Lung microvascular endothelial cell (primary cell): ENCODE measurements at places on chromosomes 4 and X. TPM values are rescaled to one million over a fixed set of nuclear protein-coding genes. Genes with fewer than 3 reads are reported as not detected.

DNA sequence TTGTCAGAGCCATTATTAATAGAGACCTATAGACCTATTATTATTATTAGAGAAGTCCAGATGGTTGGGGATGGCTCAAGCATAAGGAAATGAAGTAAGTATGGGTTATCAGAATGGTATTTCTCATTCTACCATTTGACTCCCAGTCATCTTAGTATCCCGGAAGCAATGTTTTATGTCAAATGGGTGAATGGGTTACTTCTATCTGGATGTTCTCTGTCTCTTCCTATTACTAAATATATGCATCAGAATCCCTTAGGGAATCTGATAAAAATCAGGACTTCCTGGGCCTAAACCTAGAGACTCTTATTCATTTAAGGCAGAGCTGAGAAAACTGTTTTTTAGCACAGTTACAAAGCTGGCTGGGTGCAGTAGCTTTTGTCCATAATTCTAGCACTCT lies 149.9 kb downstream of the SLC10A7 start:
- no peak for DNase-seq

DNA sequence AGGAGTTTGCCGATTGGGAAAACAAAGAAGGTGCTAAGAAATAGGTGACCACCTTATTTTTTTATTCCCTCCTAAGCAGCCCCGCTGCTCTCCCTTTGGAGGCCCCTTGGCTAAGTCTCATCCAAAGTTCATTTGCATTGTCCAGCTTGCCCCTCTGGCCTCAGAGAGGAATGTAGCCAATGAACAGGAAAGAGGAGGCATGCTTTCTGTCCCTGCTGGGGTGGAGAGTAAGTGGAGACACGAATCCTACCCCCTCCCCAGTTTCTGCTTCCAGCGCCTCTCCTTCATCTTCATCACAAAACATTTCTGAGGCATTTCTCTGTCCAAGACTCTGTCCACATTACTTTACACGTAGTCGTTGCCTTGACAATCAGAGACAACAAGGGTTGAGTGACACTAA lies 38.7 kb downstream of the NLGN3 start:
- DNase-seq = no peak

Gene FAM9C
- under 0.01 TPM in 1 of 2 replicates, not detected in the other for total RNA-seq

Gene PCDH18
- under 0.01 and 0.22 TPM in 2 replicates for total RNA-seq

Gene POU3F4
- not detected in 2 replicates for total RNA-seq
